ENCODE measurements at places on chromosomes 6 and 20.

GRCh38 chr20:44643596-44644229, 7.8 kb downstream of the ADA start:
- no peak for DNase-seq

DNA sequence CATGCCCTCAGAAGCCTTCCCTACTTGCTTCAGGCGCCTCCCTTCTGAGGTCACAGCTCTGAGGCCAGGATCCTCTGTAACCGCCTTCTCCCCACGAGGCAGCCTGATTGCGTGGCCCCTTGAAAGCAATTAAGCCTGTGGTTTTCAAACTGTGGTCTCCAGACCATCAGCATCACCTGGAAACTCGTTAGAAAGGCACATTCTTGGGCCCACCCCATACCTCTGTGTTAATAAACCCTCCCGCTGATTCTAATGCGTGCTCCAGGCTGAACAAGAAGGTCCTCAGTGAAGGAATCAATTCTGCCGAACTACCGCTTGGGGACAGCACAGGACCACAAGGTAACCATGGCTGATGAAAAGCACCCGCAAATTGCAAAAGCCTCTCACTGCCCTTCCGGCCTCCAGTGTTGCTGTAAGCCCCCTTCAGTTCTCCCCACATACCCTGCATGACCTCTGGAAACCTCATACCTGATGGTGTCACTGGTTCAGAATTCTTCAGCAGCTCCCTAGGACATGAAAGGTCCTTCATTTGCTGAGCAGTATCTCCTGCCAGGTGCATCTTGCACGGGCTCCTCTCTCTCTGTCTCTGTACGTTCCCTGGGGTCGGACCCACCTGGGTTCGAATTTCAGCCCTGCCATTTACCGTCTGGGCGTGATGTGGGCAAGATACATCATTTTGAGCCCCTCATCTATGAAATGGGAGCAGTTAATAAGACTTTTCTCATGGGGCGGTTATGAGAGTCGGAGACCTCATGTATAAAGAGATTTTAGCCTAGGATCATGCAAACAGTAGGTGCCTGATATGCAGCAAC, 93.3 kb upstream of the RNF24 start:
- peak; percentile 37 for DNase-seq

- no peak for DNase-seq
Measured at GRCh38 chr6:170007468-170008293, 256.3 kb downstream of the ERMARD start.

DNA sequence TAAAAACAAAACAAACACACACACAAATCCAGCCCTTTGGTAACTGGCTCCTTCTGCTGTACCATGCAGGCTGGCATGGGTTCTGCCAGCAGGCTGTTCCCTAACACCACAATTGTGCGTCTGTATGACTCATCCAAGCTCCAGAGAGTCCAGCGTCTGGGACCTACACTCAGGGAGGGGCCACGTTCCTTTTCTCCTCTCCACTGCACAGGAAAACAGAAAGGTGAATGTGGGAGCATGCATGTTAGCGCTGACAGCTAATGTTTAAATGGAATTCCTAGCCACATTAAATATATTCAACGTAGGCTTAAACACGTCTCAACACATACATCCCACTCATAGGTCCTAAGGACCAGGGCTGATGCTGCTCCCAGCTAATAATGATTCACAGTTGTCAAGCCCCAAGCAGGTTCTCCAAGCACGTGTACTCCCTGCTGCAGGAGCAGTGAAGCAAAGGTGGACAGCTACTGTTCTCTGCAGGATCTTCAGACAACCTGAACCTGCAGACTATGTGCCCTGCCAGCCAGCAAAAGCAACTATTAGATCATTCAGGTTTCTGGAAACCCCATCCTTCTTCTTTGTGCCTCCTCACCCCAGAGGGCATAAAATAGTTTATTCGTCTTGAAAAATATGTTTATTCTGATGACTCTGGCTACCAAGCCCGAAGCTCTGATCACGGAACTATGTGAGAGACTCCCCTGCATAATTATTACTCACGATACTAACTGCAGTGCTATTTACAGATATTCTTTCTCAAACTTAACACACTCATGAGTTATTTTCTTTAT, 20.9 kb downstream of the MAP1LC3A start:
- no peak for DNase-seq

- DNase-seq = no peak
Measured at GRCh38 chr6:132664309-132665034, 5.5 kb upstream of the TAAR1 start.

GRCh38 chr6:53850527-53850926, 55.7 kb downstream of the LRRC1 start:
- DNase-seq = no peak

DNA sequence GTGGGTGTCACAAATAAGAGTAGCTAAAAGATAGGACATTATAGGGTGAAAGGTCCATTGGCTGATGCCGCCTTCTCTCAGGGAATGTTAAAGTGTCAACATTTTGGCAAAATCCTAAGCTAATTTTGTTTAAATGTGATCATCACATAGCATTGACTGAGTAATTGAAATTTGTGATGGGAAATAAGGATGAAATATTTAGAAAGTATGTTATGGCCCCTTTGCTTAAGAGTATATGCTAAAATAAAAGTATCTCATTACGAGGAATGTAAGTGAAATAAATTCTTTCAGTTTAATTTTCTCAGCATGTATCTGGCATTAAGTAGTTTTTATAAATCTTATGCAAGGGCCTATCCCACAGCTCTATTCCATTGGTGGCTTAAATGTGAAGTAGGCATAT, 229.2 kb downstream of the PRL start:
- no peak for DNase-seq

DNA sequence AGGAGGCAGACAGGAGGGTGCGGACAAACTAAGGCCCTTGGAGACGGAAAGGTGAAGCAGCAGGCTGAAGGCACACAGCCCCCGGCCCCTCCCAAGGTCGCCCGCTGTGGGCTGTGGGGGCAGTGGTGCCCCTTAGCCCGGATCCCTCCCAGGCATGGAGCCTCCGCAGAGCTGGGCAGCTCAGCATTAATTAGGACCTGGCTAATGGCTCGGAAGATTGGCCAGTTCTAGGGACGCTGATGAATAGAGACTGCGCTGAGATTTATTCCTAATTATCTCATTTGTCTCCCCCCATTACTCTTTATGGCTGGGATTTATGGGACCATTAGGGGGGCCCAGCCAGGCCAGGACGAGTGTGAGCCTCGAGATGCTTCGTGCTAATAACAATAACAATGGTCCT, 20.4 kb downstream of the MDFI start:
- DNase-seq = no peak

DNA sequence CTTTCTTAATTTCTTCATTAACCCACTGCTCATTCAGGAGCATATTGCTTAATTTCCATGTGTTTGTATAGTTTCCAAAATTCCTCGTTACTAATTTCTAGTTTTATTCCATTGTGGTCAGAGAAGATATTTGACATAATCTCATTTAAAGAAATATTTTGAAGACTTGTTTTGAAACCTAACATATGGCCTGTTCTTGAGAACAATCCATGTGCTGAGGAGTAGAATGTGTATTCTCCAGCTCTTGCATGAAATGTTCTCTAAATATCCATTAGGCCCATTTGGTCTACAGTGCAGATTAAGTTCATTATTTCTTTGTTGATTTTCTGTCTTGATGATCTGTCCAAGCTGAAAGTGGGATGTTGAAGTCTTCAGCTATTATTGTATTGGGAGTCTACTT, 251.7 kb downstream of the ALDH8A1 start:
- DNase-seq = no peak

GRCh38 chr6:65259059-65259458, 448.0 kb downstream of the EYS start:
- no peak for DNase-seq

GRCh38 chr6:37192666-37193065, 22.7 kb downstream of the PIM1 start:
- DNase-seq = no peak

- DNase-seq = no peak
Measured at GRCh38 chr6:102028176-102028575, 634.7 kb downstream of the GRIK2 start.

DNA sequence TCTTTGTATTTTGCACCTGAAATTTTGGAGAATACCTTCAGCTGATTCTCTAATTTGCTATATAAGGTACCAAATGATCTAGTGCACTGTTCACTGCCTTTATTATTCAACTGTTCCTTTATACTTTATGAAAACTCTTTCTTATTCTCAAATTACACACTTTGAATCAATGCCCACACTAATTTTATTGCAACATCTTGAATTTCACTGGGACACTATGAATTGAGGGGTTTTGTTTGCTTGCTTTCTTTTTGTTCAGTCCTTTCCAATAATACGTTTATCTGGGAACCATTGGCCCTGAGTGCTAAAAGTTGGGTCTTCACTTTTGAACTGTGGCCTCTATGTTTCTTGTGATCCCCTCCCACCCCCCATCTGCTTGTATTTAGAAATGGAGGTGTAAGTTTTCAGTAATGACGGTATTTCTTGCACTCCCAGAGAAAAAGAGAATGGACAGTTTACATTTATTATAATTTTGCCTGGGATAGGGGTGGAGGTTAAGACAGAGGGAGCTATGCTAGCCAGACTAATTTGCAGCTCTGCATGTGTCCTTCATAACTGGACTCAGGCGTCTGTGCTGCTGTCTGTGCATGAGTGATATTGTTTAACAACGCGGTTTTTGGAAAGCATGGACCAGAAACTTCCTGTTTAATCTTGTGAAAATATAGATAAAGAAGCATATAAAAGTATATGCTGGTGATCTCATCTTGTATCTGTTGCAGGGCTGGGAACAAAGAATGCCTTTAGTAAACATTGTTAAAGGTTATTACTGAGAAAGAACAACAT, 98.1 kb downstream of the DNAH8 start:
- DNase-seq = no peak

GRCh38 chr6:138187156-138187555, 25.4 kb downstream of the ARFGEF3 start:
- no peak for DNase-seq

DNA sequence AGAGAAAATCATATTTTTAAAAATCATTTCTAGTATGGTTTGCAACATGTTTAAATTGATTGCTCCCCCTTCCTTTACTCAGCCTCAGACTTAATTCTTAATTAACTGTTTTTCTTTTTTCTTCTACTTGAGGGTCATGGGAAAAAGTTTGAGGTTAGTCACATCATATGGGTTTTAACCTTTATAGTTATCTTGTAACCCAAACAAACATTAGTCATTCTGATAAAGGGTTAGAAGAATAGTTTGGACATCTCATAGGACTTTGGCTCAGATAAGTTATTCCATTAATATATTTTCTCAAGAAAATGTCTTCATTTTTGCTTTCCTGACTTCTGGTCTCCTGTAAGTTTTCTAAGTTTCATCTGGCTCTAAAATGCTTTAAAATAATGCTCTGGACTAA, 34.5 kb upstream of the TSPYL1 start:
- DNase-seq = no peak

GRCh38 chr20:16444057-16444777, 129.0 kb downstream of the KIF16B start:
- DNase-seq = no peak

DNA sequence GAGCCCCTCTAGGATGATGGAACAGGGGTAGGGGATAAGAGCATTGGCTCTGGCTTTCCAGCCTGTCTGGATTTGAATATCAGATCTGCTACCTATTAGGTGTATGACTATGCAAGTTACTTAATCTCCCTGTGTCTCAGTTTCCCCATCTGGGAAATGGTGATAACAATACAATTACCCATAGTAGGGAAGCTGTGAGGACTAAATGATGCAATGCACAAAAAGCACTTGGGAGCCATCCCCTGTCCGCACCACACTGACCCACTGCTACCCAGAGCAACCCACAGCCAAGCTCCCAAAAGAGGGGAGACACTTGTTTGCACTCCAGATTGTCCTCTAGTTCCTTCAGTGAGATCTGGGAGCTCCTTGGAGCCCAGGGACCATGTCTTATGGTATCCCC, 30.1 kb downstream of the C6orf132 start:
- DNase-seq = no peak

DNA sequence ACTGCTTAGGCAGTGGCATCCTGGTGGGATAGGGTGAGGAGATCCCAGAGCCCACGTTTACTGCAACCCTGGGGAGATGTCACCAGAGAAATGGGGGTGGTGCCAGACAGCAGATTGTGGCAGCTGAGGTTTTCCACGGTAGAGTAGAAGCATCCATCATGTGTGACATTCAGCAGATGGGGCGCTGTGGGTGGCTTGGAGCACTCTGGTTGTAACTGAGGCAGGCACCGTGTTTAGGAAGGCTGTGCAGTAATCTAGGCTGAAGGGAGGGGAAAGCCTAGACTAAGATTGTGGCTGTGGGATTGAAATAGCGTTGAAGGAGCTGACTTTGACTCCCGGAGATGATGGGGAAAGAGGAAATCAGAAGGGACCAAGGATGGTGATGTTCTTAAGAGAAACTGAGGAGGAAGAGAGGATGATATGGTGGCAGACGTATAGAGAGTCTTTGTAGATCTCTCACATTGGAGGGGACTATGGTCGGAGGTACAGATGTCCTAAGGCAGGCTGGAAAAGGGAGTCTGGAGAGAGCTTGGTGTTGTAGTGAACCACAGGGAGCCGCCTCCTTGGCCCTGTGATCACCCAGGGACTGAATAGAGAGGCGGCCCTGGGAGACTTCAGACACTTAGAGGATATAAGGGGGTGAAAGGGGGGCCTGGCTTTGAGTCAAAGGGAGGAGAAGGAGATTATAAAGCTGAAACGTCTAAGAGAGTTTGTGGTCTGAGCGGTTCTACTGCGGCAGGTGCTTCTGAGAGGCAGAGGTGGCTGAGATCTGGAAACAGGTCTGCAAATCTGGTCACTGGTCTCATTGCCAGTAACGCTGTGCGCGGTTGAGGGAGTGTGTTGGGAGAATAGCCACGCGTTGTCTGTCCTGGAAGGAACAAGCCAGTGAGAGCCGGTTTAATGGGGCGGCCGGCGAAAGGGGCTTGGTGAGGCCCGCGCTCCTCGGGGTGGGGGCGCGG, 792 bp upstream of the MICA start:
- DNase-seq = no peak

DNA sequence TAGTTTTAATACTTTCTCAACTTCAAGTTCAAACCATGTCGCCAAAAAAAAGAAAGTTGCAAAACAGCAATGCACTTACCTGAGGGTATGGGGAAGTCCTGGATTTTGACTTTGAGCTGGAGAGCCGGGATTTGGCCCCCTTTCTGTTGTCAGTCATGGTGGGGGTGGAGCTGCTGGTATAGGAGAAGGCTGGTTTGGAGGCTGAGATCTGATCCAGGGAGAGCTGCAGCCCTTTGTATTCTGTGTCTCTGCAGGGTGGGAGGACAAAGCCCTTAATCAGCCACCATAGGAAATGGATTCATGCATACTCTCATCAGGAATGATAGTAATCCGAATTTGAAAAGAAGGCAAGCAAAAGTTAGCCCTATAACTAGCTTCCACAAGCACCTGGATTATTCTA, 44.0 kb downstream of the SIM1 start:
- no peak for DNase-seq

Data from activated naive CD8-positive, alpha-beta T cell treated with anti-CD3 and anti-CD28 coated beads, Interleukin-2, amount 50 U/mL, for 16 hours (primary cell).